ENCODE measurements at places on chromosomes 4 and X. TPM values are rescaled to one million over a fixed set of nuclear protein-coding genes. Genes with fewer than 3 reads are reported as not detected.

DCLK2 gene
- total RNA-seq = 3.1 TPM

PYURF gene
- total RNA-seq = 58.6 TPM

MAGEB17 gene
- not detected for total RNA-seq

SLC25A31 gene
- not detected for total RNA-seq

GAB3 gene
- total RNA-seq = 1.2 TPM

GAGE2A gene
- 0.86 TPM for total RNA-seq

NOX1 gene
- total RNA-seq = 128 TPM

MID2 gene
- total RNA-seq = 6.3 TPM

JADE3 gene
- 7.7 TPM for total RNA-seq

WNK3 gene
- 0.12 TPM for total RNA-seq

CT45A6 gene
- not detected for total RNA-seq

- no peaks in the 10 kb centered on the region for H3K27me3 ChIP-seq
- H3K4me3 ChIP-seq = no peak overlapping the region
- no peaks in the 10 kb centered on the region for H3K36me3 ChIP-seq
- no peaks in the 10 kb centered on the region for H3K4me1 ChIP-seq
- DNase-seq = no peak
Observed at GRCh38 chr4:22414833-22415232, 101.0 kb downstream of the ADGRA3 start.

- H3K4me1 ChIP-seq = no peaks in the 10 kb centered on the region
- H3K4me3 ChIP-seq = no peak overlapping the region
- no peak for DNase-seq
- H3K27me3 ChIP-seq = no peaks in the 10 kb centered on the region
- no peak overlapping the region for H3K27ac ChIP-seq
- no peaks in the 10 kb centered on the region for H3K36me3 ChIP-seq
Observed at GRCh38 chrX:123475068-123475724, 257.7 kb downstream of the THOC2 start.

DNA sequence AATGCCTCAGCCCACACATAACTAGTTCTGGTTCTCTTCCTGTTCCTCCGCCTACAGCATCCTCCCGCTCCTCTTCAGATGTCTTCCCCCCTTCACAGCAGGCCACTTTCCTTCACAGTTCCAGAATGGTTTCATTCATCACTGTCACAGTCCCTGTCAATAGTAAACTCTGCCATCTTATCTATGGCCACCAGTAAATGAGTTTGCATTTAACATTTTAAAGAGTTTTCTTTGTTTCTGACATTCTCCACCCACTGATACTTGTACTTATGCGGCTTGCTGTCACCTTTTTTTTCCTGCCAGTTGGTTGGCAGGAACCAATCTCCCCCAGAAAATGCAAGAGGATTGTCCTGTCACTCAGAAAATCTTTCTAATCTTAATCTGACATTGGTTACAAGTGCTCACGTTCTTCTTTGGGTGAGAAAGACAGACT is 114.1 kb downstream of the GLUD2 start:
- no peak for DNase-seq
- no peaks in the 10 kb centered on the region for H3K36me3 ChIP-seq
- no peaks in the 10 kb centered on the region for H3K27me3 ChIP-seq
- no peak overlapping the region for H3K27ac ChIP-seq
- no peak overlapping the region for H3K4me3 ChIP-seq

- H3K36me3 ChIP-seq = no peaks in the 10 kb centered on the region
- no peaks in the 10 kb centered on the region for H3K27me3 ChIP-seq
- DNase-seq = no peak
- no peak overlapping the region for H3K27ac ChIP-seq
- no peak overlapping the region for H3K4me3 ChIP-seq
- H3K4me1 ChIP-seq = no peaks in the 10 kb centered on the region
Observed at GRCh38 chrX:141214196-141214595, 28.1 kb downstream of the SPANXC start.

DNA sequence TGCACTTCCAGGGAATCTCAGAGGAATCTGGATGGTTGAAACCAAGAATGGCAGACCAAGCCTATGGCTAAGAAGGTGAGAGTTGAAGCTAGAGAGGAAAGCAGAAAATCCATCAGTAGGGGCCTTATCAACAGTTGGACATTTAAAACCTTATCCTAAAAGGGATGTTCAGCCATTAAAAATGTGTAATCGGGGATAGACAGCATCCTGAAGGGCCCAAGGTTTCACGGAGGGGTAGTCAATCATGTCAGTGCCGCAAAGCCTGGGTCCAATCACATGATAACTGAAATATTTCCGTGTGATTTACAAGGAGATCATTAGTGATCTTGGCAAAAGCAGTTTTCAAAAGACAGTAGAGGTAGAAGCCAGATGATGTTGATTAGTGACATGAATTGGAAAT is 61.9 kb upstream of the ELOVL6 start:
- H3K27me3 ChIP-seq = no peaks in the 10 kb centered on the region
- no peaks in the 10 kb centered on the region for H3K4me1 ChIP-seq
- H3K36me3 ChIP-seq = no peaks in the 10 kb centered on the region
- no peak overlapping the region for H3K27ac ChIP-seq

GRCh38 chrX:11446949-11447348 is 153.7 kb downstream of the AMELX start:
- H3K36me3 ChIP-seq = no peaks in the 10 kb centered on the region
- no peaks in the 10 kb centered on the region for H3K4me1 ChIP-seq
- no peak overlapping the region for H3K27ac ChIP-seq
- no peak for DNase-seq
- H3K27me3 ChIP-seq = no peaks in the 10 kb centered on the region

- H3K27me3 ChIP-seq = no peaks in the 10 kb centered on the region
- no peak for DNase-seq
- H3K4me3 ChIP-seq = no peak overlapping the region
Observed at GRCh38 chrX:88940904-88941303, 193.9 kb downstream of the CPXCR1 start.

GRCh38 chr4:17780501-17781299 is 721 bp downstream of the FAM184B start:
- no peaks in the 10 kb centered on the region for H3K36me3 ChIP-seq
- no peak overlapping the region for H3K27ac ChIP-seq
- peaks cover 24% of the 10 kb centered on the region for H3K27me3 ChIP-seq
- DNase-seq = no peak
- peak overlapping the region; percentile 22 for H3K4me3 ChIP-seq

- H3K4me1 ChIP-seq = no peaks in the 10 kb centered on the region
- DNase-seq = no peak
- no peak overlapping the region for H3K4me3 ChIP-seq
- H3K27ac ChIP-seq = no peak overlapping the region
Observed at GRCh38 chrX:75603833-75604232, 81.0 kb upstream of the ZDHHC15 start.

- no peak for DNase-seq
- H3K4me1 ChIP-seq = no peaks in the 10 kb centered on the region
- peaks cover 10% of the 10 kb centered on the region for H3K36me3 ChIP-seq
- no peak overlapping the region for H3K27ac ChIP-seq
- H3K4me3 ChIP-seq = no peak overlapping the region
- H3K27me3 ChIP-seq = no peaks in the 10 kb centered on the region
Observed at GRCh38 chr4:7006411-7006810, 36.8 kb upstream of the TADA2B start.

GRCh38 chr4:174352061-174352819 is 68.5 kb downstream of the CEP44 start:
- no peak overlapping the region for H3K27ac ChIP-seq
- H3K4me3 ChIP-seq = no peak overlapping the region
- no peaks in the 10 kb centered on the region for H3K36me3 ChIP-seq
- H3K27me3 ChIP-seq = no peaks in the 10 kb centered on the region
- no peak for DNase-seq
- no peaks in the 10 kb centered on the region for H3K4me1 ChIP-seq

DNA sequence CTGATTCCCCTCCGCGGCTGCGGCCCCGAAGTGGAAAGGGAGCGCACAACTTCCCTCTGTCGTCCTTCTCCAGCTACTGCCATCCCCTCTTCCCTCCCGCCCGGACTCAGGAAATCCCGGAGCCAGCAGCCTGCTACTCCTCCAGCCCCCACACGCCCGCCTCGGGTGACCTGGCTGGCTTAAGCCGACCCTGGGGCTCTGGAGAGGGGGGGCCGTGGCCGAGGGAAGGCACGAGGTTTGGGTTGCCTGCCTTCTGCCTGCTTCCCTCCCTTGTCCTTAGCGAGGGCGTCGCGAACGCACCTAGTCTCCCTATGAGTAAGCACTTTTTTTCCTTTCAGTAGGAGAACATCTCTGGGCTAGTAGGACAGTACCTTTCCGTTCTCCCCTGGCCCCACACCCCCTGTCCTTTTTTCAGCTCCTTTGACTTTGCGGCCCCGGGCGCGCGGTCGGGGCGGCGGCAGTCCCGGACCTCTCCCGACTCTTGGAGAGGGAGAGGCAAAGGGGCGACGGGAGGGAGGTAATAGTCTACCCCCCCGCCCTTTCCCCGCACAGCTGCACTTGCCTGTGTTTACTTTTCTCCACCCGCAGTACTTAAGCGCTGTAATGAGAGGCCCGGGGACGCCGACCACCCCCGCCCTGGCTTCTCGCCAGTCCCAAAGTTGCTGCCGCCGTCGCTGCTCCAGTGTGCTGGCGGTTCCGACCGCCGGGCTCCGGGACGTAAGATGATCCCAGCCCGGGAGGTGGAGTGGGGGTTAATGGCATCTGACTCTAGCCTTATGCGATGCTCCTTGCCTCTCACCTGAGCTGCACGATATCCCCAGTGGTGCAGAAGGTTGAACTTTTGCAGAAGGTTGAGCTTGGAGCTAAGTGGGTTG is 868 bp downstream of the PLS3 start:
- peak overlapping the region; percentile 52 for H3K4me3 ChIP-seq
- peaks cover 27% of the 10 kb centered on the region for H3K27me3 ChIP-seq
- peak; percentile 29 for DNase-seq
- peak overlapping the region; percentile 65 for H3K27ac ChIP-seq

GRCh38 chr4:118113220-118113619 is 78.9 kb downstream of the NDST3 start:
- no peaks in the 10 kb centered on the region for H3K36me3 ChIP-seq
- DNase-seq = no peak
- no peak overlapping the region for H3K27ac ChIP-seq
- H3K4me1 ChIP-seq = no peaks in the 10 kb centered on the region

- H3K36me3 ChIP-seq = no peaks in the 10 kb centered on the region
- H3K27me3 ChIP-seq = no peaks in the 10 kb centered on the region
- DNase-seq = no peak
- no peaks in the 10 kb centered on the region for H3K4me1 ChIP-seq
- H3K27ac ChIP-seq = no peak overlapping the region
Observed at GRCh38 chrX:31279359-31279758, 207.5 kb upstream of the FTHL17 start.

DNA sequence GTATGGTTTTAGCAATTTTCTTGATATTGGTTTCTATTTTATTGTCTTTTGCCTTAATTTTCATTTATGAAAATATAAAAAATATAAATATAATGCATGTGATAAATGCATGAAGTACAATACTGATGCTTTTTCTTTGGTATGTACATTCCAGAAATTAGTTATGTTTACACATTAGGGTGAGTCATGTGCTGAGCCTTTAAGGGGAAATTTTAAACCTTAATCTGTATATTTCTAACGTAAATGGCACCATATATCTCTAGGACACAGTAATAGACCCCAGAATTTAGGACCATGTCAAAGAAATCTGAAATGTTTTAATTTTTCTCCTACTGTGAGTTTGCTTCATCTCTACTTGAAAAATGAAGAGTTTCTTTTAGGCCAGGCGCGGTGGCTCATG is 117.8 kb upstream of the SPRY1 start:
- no peaks in the 10 kb centered on the region for H3K36me3 ChIP-seq
- no peaks in the 10 kb centered on the region for H3K4me1 ChIP-seq
- H3K4me3 ChIP-seq = no peak overlapping the region
- H3K27me3 ChIP-seq = no peaks in the 10 kb centered on the region

DNA sequence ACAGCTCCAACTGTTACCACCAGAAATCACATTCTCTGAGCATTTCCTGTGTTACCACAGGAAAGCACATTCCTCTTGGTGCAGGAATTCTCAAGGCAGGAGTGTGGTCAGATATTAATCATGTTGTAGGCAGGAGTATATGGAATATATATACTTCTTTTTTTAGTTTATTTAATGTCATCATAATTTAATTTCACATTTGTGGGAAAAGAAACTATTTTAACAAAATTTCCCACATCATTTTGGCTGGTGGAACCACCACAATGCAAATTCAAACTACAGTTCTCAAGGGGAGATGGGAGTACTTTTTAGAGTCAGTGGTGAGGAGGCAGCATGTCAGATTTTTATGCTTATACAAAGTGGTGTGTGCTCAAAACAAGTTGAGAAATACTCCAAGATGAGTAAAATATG is 139.0 kb downstream of the ATP10D start:
- H3K4me1 ChIP-seq = no peaks in the 10 kb centered on the region
- H3K27ac ChIP-seq = no peak overlapping the region
- no peaks in the 10 kb centered on the region for H3K36me3 ChIP-seq
- no peak overlapping the region for H3K4me3 ChIP-seq

DNA sequence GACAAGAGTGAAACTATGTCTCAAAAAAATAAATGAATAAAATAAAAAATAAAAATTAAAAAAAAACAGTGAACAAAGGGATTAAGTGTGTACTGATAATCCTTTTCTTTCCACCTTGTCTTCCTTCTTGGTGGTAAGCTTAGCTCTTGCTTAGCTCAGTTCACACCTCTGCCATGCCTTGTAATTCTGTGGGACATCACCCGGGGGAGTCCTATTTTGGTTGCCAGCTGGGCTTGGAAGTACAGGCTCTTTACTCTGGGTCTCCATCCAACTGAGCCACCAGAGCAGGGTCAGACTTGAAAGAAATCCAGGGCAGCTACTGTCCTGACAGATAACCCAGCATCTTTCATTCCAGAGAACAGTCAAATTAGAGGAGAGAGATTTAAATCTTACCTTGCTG is 204.2 kb upstream of the TEX13A start:
- H3K4me3 ChIP-seq = no peak overlapping the region
- H3K36me3 ChIP-seq = no peaks in the 10 kb centered on the region
- H3K27ac ChIP-seq = no peak overlapping the region
- no peaks in the 10 kb centered on the region for H3K27me3 ChIP-seq
- DNase-seq = no peak

GRCh38 chr4:77880784-77881183 is 18.2 kb downstream of the MRPL1 start:
- H3K4me3 ChIP-seq = no peak overlapping the region
- H3K27me3 ChIP-seq = no peaks in the 10 kb centered on the region
- DNase-seq = no peak
- no peak overlapping the region for H3K27ac ChIP-seq
- H3K36me3 ChIP-seq = no peaks in the 10 kb centered on the region

DNA sequence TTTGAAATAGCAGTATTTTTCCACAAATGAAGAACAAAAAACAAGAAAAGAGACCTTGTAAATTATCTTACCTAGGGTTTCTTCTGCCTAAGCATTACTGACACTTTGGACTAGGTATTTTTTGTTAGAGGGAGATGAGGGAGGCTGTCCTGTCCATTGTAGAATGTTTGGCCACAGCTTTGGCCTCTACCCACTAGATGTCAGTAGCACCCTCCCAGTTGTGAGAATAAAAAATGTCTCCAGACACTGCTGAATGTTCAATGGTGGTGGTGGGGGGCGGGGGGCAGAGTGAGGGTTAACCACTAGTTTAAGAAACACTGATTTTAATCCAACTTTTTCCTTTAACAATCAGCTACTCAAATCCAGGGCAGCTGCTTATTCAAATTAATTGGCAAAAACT is 25.8 kb downstream of the OTUD4 start:
- no peaks in the 10 kb centered on the region for H3K27me3 ChIP-seq
- no peak for DNase-seq
- no peak overlapping the region for H3K27ac ChIP-seq
- H3K36me3 ChIP-seq = no peaks in the 10 kb centered on the region
- no peaks in the 10 kb centered on the region for H3K4me1 ChIP-seq
